ENCODE measurements at places on chromosomes 2 and 18.

- DNase-seq: no peak
Measured at GRCh38 chr2:25566694-25567093, 106.7 kb downstream of the DTNB start.

DNA sequence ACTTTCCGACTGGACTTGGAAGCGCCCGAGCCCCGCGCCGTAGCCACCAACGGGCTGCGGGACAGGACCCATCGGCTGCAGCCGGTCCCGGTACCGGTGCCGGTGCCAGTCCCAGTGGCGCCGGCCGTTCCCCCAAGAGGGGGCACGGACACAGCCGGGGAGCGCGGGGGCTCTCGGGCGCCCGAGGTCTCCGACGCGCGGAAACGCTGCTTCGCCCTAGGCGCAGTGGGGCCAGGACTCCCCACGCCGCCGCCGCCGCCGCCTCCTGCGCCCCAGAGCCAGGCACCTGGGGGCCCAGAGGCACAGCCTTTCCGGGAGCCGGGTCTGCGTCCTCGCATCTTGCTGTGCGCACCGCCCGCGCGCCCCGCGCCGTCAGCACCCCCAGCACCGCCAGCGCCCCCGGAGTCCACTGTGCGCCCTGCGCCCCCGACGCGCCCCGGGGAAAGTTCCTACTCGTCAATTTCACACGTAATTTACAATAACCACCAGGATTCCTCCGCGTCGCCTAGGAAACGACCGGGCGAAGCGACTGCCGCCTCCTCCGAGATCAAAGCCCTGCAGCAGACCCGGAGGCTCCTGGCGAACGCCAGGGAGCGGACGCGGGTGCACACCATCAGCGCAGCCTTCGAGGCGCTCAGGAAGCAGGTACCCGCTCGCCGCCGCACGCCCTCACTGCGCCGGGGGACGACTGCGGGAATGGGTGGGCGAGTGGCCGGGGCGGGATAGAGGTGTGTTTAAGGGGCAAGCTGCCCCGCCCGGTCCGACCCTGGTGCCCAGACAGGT is 713 bp downstream of the ATOH8 start:
- DNase-seq: peak; percentile 93

DNA sequence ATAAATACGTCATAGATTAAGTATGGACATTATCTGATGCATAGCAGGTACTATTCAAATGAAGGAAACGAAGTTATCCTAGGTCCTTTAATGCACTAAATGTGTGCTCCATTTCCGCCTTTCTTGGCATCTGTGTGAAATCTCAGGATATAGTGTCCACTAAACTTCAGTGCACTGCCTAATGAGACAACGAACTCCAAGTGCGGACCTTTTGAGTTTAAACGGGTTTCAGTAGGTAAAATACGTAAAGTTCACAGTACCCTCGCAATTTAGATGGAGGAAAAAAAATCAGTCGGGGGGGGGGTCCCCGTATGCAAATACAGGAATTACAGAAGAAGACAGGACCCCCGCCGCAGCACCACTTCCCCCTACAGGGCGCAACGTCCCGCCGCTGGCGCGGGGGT is 729 bp upstream of the REL start:
- peak; percentile 75 for DNase-seq

DNA sequence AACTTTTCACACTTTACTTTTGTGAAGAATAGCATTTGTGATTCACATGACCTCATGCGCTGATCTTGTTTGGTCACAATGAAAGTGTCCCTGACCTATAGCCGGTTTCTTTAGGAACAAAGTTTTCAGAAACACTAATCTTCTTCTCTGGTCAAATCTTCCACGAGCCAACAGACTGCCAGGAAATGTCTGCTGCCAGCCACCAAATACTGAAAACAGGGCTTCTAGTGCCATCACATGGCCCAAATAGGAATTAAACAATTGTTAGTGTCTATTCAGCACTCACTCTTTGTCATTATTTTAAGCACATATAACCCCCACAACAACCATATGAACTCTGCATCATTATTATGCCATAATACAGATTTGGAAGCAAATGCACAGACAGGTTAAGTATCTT is 286.5 kb upstream of the SYT4 start:
- DNase-seq: peak; percentile 78

DNA sequence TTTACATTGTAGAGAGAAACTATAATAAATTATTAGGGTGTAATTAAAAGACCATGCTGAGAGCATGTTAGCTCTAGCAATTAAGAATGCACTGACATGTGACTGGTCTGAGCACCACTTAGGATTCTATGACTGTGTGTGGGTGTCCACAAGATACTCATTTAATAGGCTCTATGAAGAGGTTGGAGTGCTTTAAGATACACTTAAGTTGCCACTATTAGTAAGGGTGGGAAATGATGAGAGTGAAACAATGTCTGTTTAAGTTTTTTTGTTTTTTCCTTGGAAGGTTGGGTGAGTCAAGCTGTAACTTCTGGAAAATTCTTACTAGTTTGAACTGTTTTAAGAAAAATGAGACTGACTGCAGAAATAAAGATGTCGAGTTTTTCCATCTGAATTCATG is 1.8 kb upstream of the FAP start:
- peak; percentile 15 for DNase-seq
